AG09309 (cell line): ENCODE measurements at places on chromosomes 7 and 10.
A peak's percentile ranks its signal among the peaks of the same experiment; 100 is the strongest.

GRCh38 chr10:80870282-80870681 is 332.6 kb downstream of the SH2D4B start:
- no peak for DNase-seq

GRCh38 chr10:104230490-104230889 is 1.7 kb downstream of the CFAP43 start:
- DNase-seq = no peak

- DNase-seq = no peak
Measured at GRCh38 chr10:72063703-72064391, 24.5 kb downstream of the SPOCK2 start.

GRCh38 chr7:135459951-135460567 is 49.8 kb downstream of the CNOT4 start:
- no peak for DNase-seq

GRCh38 chr10:70381471-70382421 is 679 bp downstream of the LRRC20 start:
- DNase-seq = no peak

DNA sequence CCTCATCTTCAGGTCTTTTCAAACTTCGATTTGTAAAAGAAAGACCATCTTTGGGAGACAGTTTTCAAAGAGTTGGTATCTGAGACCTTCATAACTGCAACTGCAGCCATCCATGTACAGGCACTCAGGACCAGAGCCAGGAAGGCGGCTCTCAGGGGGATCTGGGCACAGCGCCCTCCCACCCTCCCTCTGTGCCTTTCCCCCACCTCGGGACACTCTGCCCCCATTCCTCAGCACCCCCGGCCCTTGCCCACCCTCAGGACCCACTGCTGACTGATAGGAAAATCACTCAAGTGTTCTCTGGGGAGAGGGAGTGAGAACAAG is 143.6 kb downstream of the CUBN start:
- no peak for DNase-seq

GRCh38 chr7:122397381-122397780 is 92.8 kb upstream of the FEZF1 start:
- DNase-seq = no peak

DNA sequence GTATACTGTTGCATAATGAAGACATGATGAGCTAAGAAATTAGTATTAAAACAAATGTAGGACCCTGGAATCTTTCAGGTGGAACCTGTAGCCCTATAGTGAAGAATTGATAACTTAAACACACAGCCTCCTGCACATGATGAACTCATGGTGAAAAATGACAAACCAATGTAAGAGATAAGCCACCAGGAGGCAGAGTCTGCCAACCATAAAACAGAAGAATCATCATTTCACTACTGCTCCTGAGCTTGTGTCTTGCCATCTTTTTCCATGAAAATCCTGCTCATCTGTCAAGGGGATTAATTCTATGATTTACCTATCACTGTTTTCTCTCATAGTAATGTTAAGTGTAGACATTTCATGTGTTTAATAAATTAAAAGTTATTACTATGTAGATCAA is 363.9 kb downstream of the MALRD1 start:
- no peak for DNase-seq

DNA sequence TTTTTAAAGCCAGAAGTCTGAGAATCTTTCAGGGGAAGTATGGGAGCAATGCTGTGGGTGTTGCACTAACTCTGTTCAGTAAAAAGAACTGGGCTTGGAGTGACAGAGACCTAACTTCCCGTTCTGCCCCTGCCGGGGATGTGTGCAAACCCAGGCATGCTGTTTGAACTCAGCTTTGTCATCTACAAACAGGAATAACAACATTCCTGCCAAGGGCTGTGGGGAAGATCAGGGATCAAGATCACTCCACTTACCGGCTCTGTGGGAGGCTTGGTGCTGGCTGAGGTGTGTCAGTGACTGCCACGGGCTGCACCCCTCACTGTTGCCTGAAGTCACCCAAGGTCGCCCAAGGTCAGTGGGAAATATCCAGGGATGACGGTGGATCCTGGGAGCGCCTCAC is 23.1 kb upstream of the DRGX start:
- no peak for DNase-seq

GRCh38 chr7:88307823-88308222 is 1.1 kb upstream of the STEAP4 start:
- no peak for DNase-seq

GRCh38 chr7:43612128-43612527 is 29.2 kb downstream of the STK17A start:
- no peak for DNase-seq

GRCh38 chr7:148697256-148698006 is 1.3 kb upstream of the CUL1 start:
- no peak for DNase-seq

GRCh38 chr7:33251301-33251700 is 121.9 kb downstream of the BBS9 start:
- DNase-seq = no peak

- DNase-seq = peak; percentile 64
Measured at GRCh38 chr10:8283986-8284385, 229.5 kb downstream of the GATA3 start.

GRCh38 chr7:26930201-26930600 is 65.8 kb upstream of the SKAP2 start:
- peak; percentile 5 for DNase-seq

- DNase-seq = no peak
Measured at GRCh38 chr10:52481986-52482555, 168.0 kb downstream of the DKK1 start.

- no peak for DNase-seq
Measured at GRCh38 chr7:105353752-105354328, 34.9 kb downstream of the SRPK2 start.

DNA sequence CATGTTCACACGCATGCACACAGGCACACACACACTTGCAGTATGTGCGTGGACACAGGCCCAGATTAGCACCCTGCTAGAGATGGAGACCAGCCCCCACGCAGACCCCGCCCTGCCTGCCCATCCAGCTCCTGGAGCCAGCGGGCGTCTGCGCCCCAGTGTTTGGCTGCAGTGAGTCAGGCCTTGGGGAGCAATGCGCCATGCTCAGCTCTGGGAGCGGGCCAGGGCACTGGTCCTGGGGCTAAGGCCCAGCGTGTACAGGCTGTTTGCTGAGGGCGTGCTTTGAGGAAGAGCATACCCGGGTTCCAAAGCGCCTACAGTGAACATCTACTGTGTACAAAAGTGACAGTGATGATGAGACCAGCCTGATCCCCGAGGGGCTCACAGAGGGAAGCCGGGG is 16.0 kb upstream of the ELFN1 start:
- no peak for DNase-seq

GRCh38 chr10:10314626-10315025 is 703.0 kb upstream of the CELF2 start:
- no peak for DNase-seq

DNA sequence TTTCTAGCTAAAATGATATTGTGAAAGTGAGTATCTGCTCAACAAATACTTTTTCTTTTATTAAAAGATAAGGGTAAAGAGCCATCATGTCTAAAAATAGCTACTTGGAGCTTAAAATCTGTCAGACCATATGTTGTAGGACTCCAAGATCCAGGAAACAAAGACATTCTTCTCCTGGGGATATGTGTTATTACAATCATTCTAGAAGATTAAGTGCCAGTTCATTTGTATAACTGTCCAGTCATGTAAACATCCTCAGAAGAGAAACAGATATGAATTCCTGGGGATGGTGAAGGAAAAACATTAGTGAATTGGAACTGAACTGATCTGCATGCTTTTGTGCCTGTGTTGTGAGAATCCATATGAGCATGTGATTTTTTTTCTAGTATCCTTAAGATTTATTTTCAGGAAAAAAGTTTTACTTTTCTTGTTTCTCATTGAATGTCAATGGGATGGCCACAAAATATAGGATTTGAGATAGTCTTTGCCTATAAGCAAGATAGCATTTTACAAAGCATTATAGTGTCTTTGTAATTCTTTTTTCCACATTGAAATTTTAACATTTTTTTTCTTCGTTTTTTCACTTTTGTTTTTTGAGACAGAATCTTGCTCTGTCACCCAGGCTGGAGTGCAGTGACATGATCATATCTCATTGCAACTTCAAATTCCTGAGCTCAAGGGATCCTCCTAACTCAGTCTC is 14.4 kb upstream of the MTERF1 start:
- no peak for DNase-seq

GRCh38 chr10:73601486-73601921 is 10.4 kb upstream of the USP54 start:
- DNase-seq = no peak

DNA sequence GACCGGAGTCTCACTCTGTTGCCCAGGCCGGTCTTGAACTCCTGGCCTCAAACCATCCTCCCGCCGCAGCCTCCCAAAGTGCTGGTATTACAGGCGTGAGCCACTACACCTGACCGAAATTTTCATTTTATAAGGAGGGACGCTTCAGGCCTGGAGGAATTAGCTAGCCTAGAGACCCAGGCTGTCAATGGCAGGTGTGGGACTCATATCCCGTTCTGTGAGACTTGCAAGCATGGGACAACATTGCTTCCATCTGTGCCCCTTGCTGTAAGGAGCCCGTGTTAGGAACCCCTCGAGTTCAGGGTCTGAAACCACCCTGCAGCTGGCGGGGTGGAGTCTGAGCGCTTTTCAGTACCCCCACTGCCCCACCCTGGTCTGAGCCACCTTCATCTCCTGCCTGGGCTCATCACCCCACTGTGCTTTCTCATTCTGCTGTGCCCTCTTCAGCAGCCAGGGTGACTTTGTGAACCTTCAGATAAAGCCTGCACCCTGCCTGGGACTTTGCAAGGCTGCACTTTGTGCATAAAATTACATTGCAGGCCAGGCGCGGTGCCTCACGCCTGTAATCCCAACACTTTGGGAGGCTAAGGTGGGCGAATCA is 1.3 kb upstream of the DAGLB start:
- DNase-seq = no peak

DNA sequence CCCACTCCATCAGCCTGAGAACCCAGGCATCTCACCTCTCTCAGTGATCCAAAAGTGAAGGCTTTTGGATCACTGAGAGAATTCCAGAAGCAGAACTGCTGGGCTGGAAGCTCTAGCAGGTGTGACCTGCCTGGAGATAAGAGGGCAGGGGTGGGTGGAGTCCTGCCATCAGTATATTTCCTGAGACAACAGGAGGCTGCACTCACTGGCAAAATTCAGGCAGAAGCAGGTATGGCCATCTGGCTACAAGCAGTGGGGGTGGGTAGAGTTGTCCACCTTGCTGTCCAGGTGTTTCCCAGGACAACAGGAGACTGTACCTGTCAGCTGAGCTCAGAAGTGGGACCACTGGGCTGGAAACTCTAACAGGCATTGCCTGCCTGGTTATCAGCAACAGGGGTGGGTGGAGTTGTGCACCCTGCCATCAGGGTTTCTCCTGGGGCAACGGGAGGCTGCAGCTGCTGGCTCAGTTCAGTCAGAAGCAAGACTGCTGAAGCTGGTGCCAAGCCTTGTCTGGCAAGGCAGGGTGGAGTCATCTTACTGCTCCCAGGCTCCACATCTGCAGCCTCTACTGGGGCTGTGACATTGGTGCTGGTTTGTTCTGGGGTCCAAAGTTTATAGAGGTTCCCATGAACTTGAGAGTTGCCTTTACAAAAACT is 47.2 kb upstream of the SFTPD start:
- DNase-seq = no peak

GRCh38 chr10:86152911-86153310 is 213.7 kb downstream of the GRID1 start:
- no peak for DNase-seq

DNA sequence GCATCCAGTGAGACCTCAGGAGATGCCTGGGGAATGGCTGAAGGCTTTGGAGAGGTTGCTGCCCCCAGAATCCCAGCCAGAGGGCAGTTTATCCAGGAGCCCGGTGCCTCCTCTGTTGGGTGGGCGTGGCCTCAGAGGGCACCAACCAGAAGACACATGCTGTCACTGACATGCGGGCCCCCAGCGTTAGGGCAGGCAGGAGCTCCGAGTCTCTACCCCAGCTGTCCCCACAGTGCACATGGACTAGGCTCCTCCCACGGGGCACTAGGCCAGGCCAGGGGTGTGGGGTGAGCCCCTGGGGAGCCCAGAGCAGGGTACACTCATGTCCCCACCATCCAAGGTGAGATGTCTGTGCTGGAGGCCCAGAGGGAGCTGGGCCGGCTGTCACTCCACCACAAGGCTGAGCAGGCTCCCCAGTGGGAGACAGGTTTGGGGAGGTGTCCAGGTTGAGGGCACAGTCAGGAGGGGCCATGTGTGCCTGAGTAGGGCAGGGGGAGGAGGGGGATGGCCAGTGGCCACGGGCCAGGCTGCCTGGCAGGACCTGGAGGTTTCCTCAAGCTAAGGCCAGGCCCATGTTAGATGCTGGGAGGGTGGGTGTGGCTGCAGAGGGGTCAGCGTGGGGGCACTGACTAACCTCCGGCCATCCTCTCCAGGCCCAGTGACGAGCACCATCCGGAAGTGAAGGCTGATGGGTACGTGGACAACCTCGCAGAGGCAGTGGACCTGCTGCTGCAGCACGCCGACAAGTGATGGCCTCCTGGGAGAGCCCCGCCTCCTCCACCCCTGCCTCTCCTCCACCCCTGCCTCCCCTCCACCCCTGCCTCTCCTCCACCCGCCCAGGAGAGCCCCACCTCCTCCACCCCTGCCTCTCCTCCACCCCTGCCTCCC is 131.3 kb downstream of the FAM53B start:
- DNase-seq = no peak

- no peak for DNase-seq
Measured at GRCh38 chr10:77177161-77177560, 460.4 kb downstream of the KCNMA1 start.

DNA sequence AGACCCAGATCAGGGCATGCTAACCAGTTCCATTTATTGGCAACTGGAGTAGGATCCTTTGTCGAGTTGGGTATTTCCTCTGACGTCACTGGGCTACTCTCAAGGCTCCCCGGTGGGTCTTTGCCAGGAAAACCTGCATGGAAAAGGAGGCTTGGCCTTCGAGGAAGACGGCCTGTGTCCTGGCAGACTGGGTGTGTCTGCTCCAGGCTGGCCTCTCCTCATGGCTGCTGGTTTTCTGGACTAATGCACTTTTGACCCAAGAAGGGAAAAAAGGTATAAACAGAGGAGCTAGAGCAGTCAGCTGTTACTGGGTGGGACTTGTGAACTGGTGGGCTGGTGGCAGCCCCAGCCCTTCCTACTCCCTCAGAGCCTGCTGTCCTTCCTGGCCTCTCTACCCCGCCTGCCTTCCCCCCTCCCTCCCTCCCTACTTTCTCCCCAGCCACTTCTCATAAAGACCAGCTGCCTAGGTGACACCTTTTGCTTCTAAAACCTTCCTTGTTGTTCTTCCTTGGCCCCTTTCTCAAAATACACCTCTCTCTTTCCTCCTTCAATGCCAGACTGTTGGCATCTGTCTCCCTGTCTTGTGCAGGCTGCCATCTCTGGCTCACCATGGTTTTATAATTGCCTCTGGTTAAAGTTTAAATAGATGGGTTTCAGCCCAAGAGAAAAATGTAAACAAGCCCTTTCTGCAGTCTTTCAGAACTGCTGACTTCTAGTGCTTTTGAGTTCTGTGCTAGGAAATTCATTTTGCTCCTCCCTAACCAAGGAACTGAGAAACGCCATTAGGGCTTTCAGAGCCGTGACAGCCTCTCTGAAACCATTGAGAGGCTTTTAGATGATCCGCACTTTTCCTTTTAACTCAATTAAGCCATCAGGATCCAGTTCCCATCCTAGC is 101.8 kb upstream of the MKLN1 start:
- DNase-seq = no peak
